Peyer's patch (tissue), 4 donors: ENCODE measurements at places on chromosomes 4 and X. TPM values are rescaled to one million over a fixed set of nuclear protein-coding genes. Genes with fewer than 3 reads are reported as not detected.

- no peak for DNase-seq
Measured at GRCh38 chrX:1071351-1071750, 141.1 kb downstream of the CRLF2 start.

DNA sequence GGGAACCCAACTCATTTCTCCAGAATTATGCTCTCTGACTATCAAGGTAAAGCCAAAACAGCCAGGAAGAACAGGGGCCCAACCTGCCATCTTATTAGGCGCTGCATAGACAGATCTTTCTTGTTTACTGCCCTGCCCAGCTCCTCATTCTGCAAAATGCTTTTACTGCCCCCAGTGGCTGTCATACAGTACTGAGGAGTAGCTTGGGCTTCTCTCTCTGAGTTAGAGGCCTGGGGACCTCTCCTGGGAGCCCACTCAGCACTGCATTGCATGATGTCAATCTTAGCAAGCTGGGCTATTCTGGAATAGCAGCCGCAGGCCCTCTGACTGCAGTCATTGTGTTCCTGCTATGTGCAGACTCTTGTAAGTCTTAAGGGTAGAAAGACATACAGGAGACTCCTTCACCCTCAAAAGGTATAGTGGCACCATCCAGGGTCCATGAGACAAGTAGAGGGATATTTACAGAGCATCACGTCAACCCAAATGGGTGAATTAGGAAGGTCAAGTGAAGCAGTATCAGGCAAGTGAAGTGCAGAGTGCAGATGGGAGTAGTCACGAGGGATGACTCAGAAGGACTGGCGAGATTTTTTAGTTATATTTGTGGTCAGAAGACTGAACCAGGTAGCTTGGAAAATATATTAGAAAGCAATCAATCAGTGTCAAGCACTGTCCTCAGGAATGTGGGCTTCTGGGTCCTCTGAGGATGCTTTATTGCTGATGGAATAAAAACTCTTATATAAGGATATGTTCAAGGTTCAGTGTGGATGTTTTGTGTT, 294.1 kb upstream of the SFRP2 start:
- no peak for DNase-seq

DNA sequence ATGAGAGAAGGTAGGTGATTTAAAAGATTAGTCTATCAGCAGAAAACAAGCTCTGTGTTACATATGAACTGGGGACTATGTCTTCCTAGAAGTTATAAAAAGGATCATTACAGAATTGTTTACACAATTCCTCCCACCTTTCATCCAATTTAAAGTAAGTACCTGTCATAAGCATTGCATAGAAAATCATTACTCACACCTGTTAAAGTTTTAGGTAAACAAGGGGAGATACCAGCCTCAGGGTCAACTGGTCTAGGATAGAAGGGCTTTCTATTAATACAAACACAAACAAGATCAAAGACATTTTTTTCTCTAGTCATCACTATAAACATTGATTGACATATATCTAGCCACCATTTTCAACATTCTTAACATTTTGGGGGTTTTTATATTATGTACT, 333.9 kb downstream of the ARHGAP24 start:
- DNase-seq = no peak

DNA sequence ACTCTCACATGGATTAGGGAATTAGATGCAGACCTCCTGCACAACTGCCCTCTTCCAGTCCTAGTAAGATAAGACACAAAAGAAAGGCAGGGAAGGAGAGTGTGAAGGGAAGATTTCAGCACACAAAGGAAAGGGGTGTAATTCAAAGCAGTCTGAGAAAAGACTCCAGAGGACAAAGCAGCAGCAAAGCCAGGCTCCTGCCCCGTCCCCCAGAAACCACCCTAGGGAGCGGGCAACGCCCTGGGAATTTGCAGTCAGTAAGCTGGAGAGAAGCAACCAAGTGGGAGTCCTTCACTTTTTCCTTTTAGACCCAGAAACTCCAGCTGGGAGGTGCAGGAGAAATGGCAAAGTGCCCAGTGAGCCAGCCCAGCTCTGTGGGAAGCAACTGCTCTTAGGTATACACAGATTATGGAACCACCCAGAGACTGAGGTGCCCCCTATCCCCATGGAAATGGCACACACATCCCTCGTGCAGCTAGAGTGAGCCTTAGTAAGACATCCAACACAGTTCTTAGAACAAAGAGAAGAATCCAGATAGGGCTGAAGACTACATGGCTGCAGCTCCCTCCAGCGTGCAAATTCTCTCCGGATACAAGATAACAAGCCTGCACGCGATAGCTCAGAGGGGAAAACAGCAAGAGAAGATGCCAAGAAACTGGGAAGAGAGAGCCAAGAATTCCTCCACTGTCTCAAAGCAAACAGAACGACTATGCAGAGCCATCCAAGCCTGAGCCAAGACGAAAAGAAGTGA, 26.5 kb upstream of the IRAK1 start:
- no peak for DNase-seq

- no peak for DNase-seq
Measured at GRCh38 chrX:38701073-38701472, 100.2 kb upstream of the MID1IP1 start.

GRCh38 chrX:129959493-129959832, 23.0 kb upstream of the BCORL1 start:
- no peak for DNase-seq

L1CAM gene
- total RNA-seq = 7.4 TPM

TENM3 gene
- 0.18 TPM for total RNA-seq

OPHN1 gene
- 20.6 TPM for total RNA-seq
